ENCODE measurements at places on chromosomes 16 and 17.
A peak's percentile ranks its signal among the peaks of the same experiment; 100 is the strongest.

- DNase-seq = no peak
These were observed 752 bp downstream of the EXOSC6 start for GRCh38 chr16:70250748-70251628.

DNA sequence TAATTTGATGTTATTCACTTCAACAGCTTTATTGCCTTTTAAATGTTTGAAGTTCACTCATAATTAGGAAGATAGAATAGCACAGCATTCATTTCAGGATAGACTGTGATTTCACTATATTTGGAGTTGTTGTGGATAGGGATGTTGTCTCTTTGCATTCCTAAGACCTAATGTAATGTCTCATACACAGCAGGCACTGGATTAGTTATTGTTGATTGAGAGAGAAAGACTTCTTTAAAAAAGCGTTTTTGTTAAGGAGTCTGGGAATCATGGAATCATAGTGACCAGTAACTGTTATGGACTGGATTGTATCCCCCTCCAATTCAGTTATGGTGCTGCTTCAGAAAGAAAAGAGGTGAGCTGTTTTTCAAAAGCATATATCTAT is 122.0 kb downstream of the USP22 start:
- no peak for DNase-seq

GRCh38 chr16:26189536-26189935 is 497.8 kb downstream of the HS3ST4 start:
- no peak for DNase-seq

DNA sequence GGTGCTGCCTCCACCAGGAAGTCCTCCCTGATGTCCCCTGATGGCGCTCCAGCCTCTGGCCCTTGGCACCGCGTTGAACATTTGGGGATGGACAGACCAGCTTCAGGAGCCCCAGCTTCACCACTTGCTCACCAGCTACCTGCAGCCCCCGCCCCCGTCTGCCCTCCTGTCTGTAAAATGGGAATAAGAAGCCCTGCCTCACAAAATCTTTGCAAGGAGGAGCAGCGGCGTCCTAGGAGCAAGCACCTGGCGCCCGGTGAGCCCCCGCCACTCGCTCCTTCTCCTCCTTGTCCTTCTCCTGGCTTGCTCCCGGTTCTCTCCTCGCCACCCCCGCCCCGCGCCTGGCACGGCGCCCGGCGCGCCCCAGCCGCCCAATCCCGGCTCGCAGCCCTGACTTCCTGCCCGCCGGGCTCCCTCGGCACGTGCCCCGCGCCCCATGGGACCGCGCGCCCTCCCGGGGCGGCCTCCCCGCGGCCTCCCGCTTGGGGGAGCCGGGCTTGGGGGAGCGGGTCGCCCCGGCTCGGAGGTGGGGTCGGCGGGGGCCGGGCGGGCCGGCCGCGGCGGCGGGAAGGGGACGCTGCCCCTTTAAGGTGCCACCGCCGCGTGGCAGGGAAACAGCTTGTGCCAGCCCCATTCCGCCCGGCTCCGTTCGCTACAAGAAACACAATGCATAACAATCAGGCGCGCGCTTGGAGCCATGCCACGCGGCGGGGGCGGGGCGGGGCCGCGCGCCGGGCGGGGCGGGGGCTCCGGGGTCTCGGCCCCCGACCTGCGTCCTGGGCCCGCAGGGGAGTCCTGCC is 9.1 kb upstream of the PPP1R1B start:
- peak; percentile 26 for DNase-seq

GRCh38 chr17:20097330-20097729 is 88.2 kb downstream of the SPECC1 start:
- no peak for DNase-seq

DNA sequence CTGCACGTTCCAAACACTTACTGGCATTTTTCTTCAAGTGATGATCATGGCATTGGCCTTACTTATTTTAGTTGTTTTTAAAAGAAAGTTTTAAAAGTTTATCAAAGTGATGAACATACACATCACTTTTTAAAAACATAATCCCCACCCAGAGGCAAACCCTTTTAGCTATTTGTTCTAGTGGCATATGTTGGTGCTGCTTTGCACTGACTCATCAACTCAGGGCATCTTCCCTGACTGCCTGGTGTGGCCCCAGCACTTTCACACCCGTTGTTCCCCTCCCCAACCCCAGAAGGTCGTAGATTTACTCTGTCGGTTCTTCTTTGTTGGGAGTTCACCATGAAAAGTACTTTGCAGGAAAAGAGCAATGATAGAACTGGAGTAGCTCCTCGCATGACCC is 161.3 kb downstream of the RPTOR start:
- DNase-seq = no peak

DNA sequence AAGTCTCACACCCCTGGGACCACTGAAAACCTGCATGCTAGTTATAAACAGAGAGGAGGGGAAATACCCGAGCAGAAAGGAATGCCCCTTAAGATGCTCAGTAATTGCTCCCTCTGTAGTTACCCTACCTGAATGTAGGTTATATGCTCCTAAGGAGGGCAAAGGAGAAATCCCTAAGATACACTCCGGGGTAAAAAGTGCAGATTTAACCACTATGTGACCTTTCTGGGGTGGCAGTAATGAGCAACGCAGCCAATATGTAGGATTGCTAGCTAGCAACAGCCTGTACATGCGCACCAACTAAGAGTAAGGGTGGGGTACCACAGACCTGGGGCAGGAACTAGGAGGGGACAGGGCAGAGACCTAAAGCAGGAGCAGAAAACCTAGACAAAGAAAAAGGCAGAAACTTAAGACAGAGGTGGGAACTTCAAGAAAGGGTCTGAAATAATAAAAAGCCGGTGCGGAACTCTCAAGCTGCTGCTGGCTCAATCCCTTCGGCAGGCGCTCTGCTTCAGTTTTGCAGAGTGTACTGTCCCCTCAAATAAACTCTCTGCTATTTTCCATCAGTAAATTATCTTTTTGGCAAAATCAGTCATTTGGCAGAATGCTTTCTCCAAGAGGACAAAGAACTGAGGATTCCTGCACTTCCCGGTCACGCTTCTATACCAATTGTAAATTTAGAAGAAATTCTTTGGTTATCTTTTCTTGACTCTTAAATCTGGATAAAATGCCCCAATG is 823.8 kb downstream of the CDH11 start:
- no peak for DNase-seq

DNA sequence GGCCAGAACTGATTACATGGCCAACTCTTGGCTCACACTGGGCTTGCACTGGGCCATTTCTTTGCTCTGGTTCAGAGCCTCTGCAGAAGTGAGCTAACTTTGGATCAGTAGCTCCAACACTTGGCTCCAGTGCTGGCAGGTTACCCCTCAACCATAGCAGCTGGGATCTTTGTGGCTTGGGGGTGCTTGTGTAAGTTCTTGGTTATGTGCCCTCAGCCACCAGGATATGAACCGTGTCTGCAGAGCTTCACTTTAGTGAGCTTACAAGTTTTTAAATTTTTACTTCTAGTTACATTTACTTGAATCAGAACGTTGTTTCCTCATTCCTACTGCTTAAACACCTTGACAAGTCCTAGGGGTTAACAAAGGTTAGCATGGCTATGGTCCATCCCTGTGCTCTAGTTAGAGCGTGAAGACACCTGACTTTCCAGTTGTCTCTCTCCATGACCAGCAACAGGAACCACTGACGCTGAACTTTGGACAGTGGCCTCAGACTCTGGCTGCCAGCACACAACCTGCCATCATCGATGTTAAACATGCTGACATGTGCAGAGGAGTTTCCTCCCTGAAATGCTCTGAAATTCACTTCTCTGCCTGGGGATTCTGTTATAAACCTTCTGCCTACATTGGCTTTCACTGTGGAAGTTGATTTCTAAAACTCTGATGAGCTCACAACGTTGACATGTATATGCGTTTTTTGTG is 4.1 kb downstream of the PDF start:
- DNase-seq = no peak

- DNase-seq = no peak
These were observed 17.8 kb downstream of the TSPOAP1 start for GRCh38 chr17:58310511-58311428.

- no peak for DNase-seq
These were observed 15.5 kb upstream of the CUEDC1 start for GRCh38 chr17:57970710-57971109.

DNA sequence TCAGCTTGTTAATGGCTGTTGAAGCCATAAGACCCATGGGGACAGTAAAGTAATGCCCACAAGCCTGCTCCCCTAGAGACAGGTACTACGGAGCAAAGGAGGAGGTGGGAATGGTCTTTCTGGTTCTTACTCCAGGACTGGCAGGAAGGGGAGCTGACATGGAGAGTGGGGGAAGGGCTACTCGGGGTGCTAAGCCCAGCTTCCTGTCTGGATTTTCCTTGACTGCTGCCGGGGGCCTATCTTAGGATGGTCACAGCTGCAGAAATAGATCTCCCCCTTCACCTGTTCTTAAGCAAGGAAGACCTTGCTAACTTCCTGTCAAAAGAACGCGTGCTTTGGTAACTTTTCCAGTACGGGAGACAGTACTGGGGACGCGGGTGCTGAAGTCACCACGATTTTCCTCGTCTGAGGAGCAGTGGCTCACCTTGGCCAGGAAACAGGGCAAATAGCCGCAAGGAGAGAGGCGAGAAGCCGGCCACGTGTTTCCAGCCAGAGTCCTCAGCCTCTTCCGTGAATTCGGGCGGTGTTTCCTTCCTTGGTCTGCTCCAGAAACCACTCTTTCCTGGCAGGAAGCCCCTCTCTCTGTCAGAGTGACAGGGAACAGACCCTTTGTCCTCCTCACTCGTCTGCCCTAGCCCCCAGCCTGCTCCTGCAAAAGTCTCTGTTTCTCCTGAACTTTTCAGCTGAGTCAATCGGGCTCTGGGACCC is 656 bp upstream of the PRR29 start:
- DNase-seq = no peak

GRCh38 chr16:13521356-13521755 is 398.6 kb upstream of the ERCC4 start:
- DNase-seq = no peak

DNA sequence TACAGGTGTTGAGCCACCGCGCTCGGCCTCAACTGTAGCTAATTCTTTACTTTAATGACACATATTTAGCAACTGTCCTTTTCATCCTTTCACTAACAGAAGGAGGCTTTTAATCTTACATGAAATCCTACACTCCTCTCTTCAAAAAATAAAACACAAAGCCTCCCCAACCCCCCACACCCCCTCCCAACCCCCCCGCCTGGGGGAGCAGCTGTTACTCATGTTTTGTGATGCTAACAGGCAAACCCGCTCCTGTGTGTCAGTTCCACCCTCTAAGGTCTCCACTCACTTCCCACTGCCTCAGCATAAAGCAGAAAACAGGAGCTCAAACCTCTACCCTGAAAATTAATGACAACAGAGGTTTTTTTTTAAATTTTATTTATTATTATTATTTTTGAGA is 55.4 kb upstream of the SLC25A19 start:
- no peak for DNase-seq

DNA sequence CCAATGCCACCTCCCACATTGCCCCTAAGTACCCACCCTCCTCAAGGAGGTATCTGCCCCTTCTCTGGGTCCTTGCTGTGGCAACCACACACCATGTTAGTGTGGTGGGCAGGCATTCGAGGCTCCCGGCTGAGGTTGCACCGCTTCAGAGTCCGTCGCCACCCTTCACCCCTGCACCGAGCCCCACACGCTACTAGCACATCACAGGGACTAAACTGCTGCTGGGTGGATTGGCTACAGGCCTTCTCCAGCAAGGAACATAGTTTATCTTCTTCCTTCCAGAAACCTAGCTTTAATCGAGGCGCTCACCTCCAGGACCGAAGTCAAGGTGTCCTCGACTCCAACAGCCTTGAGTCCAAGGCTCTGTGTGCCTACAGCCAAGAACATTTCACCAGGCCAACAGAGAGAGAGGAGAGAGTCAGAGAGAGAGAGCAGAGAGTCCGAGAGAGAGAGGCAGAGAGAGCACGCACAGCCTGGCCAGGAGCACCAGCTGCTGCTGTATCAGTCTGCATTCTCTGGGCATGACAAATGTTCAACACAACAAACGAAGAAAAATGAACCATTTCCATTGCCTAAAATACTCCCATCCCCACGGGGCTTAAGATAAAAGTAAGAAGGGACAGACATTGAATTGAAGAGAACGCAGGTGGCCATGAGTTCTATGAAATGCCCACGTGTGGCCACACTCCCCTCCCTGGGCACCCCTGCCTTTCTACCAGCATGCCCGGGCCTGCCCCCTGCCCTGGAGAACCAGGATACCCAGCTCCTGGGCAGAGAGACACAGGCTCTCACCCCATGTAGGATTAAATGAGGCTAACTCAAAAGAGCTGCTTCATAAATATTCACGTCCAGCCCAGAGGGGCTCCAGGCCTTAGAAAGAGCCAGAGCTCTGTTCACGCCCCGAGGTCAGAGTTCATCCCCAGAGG is 94.9 kb downstream of the RBFOX3 start:
- DNase-seq = no peak

DNA sequence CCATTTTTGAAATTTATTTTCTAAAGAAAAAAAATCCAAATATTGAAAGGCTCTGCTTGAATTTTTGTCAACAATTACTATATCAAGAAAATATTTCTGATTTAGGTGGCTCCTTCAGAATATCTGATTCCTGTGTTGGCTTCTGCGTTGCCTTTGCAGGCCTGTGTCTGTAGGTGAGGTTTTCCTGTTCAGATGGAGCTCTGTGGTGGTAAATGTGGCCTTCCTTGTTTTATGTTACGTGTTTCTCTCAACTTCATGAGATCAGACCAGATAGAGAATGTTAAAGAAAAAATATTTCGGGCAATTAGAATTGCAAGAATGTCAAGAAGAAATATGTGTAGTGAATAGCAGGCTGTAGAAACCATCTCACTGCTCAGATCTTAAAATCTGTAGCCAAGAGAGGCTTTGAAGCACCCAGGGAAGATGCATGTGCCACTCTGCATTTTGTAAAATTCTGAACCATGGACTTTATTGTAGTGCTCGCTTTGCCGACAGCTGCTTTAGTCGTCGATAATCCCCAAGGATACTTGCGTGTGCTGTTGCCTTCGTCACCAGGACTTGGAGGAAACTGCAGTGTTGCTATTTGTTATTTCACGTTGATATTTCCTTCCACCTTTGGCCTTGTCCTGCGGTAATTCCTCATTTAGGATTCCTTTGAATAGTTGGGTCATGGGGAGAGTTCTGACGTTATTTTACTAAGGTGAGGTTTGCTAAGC is 69.9 kb downstream of the RPTOR start:
- no peak for DNase-seq

DNA sequence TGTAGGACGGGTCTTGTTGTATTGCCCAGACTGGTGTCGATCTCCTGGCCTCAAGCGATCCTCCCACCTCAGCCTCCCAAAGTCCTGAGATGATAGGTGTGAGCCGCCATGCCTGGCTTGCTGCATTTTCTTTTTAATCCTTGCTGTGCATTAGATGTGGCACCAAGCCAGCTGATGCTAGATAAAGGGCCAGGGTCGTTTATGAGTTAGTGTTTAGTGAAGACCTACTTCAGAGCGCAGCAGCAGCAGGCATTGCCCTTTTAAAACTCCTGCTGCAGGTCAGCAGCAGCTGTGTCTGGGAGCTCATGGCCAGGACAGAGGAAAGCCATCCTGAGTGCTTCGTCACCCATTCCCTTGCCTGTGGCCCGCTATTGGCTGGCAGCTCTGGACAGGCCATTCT is 237.3 kb downstream of the CCDC182 start:
- no peak for DNase-seq

Measured in NCI-H1930 (cell line).